ENCODE measurements at places on chromosomes 6 and 20.
A peak's percentile ranks its signal among the peaks of the same experiment; 100 is the strongest.

GRCh38 chr6:14910692-14911547, 334.9 kb upstream of the JARID2 start:
- no peak for DNase-seq

GRCh38 chr20:49935746-49936152, 448 bp upstream of the RNF114 start:
- DNase-seq = no peak

DNA sequence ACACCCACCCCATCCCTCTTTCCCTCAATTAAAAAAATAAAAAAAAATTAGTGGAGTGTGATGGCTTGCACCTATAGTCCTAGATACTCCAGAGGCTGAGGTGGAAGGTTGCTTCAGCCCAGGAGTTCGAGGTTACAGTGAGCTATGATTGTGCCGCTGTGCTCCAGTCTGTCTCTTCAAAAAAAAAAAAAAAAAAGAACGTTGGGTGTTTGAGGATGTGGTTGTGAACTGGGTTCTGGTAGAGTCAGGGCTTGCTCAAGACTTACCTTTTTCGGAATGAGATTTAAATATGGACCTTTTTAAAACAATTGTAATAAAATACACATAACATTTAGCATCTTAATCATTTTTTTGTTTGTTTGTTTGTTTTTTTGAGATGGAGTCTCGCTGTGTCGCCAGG, 211.9 kb downstream of the OR2B2 start:
- no peak for DNase-seq

GRCh38 chr6:134240665-134241431, 77.1 kb downstream of the SGK1 start:
- no peak for DNase-seq

DNA sequence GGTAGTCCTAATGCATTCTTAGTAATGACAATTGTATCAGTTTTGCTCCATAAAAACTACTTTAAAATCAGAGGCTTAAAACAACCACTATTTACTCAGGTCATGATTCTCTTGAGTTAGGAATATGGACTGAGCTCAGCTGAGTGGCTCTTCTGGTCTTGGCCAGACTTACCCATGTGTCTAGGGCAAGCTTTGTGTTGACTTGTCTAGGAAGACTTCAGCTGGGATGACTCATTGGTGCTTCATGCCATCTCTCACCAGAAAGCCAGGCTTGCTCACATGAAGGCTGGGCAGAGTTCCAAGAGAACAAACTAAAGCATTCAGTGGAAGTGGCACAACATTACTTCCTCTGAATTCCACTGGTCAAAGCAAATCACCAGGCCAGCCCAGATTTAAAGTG, 155.3 kb downstream of the DHX35 start:
- DNase-seq = peak; percentile 46

GRCh38 chr20:48359692-48360341, 468.0 kb downstream of the PREX1 start:
- no peak for DNase-seq

DNA sequence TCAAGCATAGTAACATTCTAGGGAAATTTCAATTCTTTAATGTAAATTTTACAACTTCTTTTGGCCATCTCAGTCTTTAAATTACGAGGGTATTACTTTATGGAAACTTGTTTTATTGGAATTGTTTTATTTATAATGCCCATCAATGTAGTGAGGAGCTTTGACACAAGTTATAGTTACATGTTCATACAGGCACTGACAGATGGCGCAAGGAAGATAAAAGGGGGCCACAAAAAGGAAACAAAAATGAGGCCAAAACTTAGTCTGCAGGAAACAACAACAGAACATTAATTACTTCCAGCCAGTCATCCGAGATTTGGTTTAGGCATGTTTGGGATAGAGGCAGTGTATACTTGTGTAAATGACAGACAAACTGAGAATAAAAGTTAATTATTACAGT, 18.3 kb downstream of the SESN1 start:
- DNase-seq = no peak

DNA sequence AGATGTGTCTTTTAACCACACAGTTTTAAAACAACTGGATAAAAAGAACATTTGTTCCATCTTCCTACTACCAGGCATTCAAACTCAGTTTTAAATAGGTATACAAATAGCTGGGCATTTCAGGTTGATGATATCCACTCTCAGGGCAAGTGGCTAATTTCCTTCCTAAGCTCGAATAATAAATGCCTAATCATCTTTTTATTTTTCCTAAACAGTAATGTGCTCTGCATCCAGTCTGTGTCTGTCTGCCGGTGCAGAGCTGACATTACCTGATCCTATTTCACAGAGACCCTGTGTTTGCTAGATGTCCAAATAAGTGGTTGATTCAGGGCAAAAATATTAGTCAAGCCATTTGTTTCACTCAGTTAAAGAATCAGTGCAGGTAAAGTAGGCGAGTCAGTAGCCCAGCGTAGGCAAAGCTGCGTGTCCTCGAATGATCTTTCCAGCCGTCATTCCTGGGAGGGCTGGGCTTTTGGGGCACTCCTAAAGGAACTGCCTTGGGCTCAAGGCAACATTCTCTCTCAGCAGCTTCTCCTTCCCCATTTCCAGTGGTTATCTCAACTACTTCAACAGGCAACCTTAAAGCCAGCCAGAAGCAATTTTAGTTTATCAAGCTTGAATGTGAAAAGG, 74.2 kb upstream of the BMP2 start:
- no peak for DNase-seq

DNA sequence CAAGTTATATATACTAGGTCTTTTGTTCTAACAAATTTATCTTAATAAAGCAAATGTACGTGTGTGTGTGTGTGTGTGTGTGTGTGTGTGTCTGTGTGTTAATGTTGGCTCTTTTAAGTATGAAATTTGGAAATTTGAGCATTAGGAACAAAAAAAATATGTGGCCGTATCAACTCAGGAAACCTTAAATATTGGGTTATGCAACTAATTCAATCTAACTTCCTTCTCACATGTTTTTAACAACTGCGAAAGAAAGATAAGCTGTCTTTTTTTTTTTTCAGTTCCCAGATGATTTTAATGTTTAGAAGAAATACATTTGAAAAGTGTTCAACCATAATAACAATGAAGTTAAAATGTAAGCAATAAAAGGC, 616.4 kb upstream of the ARID1B start:
- no peak for DNase-seq

GRCh38 chr6:33652002-33652401, 30.9 kb downstream of the ITPR3 start:
- no peak for DNase-seq

GRCh38 chr6:47157063-47157462, 114.9 kb upstream of the ADGRF1 start:
- DNase-seq = no peak

Data from amniotic epithelial cell (primary cell).